ENCODE measurements at places on chromosomes 16 and 17.

- DNase-seq = no peak
These were observed 50.6 kb downstream of the RAB11FIP3 start for GRCh38 chr16:476039-476438.

DNA sequence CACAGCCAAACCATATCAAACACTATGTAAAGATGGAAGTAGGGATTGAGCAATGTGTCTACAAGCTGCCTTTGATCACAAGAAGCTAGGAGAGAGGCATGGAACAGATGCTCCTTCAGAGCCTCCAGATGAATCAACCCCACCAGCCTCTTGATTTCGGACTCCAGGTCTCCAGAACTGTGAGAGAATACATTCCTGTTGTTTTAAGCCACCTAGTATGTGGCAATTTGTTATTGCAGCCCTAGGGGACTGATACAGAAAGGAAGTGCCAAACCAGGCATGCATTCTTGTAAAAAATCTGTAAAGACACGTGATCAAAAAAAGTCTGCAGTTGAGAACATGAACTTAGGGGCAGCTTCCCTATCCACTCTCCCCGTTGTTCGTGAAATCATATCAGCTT is 91.1 kb downstream of the C17orf67 start:
- DNase-seq = no peak

DNA sequence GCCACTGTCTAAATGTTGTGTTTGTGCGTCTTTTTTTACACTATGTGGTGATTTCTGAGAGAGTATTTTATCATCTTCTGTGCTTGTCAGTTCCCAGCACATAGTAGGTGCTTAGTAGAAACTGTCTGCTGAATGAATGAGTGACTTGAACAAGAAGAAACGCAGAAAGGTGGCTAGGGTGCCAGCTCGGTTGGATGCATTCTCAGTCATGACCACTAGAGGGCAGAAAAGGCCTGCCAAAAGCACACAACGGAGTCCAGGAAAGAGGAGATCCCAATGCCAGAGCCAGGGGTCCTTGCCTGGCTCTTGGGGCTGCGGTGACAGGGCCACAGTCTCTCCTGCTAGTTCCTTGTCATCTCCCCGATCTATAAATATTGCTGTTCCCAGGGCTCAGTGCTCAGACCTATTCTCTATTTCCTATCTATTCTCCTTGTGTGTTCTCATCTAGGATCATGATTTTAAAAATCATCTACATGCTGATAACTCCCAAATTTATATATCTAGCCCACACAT is 57.3 kb upstream of the CCL1 start:
- DNase-seq = no peak

- no peak for DNase-seq
These were observed 2.8 kb upstream of the TNFRSF13B start for GRCh38 chr17:16974569-16975276.

- DNase-seq = no peak
These were observed 25.3 kb downstream of the BFAR start for GRCh38 chr16:14658063-14658462.

GRCh38 chr16:49716339-49716934 is 139.5 kb downstream of the ZNF423 start:
- no peak for DNase-seq

GRCh38 chr16:79613009-79613408 is 12.5 kb upstream of the MAF start:
- DNase-seq = no peak

DNA sequence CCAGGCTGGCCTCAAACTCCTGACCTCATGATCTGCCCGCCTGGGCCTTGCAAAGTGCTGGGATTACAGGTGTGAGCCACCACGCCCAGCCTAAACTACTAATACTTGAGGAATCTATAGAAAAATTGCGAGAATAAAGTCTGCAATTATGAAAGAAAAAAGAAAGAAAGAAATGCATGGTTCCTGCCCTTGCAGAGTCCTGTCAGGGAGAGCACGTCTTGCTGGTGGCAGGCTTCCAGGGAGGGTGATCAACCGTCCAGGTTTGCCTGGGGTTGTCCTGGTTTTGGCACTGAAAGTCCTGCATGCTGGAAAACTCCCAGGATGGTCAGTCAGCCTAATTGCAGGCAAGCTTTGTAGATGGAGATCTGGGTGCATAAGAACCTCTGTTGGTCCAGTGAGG is 21.5 kb upstream of the KIFC3 start:
- no peak for DNase-seq

Data from SW 1271 (cell line).